ENCODE measurements at places on chromosomes 11 and 22. TPM values are rescaled to one million over a fixed set of nuclear protein-coding genes. Genes with fewer than 3 reads are reported as not detected.

Gene C11orf91
- total RNA-seq: not detected

DNA sequence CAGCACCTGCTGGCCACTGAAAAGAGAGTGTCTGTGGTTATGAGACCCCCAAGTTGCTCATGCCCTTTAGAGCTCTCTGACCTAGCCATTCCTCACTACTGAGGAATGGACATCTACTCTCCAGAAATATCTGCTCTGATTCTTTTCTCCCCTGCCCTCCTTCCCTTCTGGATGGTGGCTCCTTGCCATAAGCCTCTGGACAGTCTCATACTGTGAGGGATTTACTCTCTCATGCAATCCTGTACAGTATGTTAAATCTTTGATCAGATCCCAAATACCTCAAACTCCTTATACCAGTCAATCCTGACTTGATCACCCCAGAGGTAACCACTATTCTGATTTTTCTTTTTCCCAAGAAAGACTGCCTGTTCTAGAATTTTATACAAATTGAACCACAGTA, 80.7 kb downstream of the ARHGAP20 start:
- DNase-seq: no peak

GRCh38 chr22:42500161-42500835, 19.3 kb downstream of the RRP7A start:
- DNase-seq: peak; percentile 96

DNA sequence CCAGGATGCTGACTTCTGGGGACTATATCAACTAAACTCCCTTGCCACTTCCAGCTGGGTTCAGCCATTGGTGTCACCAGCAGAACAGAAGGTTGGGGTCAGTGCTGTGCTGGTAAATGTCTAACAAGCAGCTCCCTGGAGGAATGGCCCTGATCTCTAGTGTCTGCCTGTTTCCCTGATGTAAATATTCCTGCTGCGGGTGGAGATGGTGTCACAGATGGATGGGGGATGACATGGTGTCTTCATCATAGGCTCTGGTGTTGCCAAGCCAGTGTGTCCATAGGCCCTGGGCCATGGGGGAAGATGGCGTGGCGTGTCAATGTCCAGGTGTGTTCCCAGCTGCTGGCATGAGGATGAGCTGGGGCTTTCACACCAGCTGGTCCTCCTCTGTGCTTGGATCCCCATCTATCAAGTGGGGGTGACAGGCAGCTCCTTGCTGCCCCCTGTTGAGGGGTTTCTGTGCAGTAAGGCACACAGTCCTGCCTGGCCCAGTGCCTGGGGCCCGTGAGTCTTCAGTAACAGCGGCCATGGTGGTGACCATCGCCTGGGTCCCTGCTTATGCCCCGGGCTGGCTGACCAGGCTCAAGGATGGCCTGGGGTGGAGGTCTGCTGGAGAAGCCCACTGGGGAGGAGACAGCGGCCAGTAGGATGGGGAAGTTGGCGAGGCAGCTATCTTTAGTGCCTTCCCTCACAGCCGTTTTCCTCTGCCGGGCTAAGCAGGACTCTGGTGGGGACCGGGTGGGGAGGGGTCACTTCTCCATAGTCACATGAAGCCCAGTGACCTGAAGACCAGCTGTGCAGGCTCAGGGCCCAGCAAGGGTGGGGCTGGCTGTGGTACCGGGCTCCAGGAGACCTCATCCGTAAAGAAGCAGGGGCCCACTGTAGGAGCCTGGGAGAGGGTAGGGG, 12.7 kb downstream of the RPL3 start:
- peak; percentile 79 for DNase-seq

DNA sequence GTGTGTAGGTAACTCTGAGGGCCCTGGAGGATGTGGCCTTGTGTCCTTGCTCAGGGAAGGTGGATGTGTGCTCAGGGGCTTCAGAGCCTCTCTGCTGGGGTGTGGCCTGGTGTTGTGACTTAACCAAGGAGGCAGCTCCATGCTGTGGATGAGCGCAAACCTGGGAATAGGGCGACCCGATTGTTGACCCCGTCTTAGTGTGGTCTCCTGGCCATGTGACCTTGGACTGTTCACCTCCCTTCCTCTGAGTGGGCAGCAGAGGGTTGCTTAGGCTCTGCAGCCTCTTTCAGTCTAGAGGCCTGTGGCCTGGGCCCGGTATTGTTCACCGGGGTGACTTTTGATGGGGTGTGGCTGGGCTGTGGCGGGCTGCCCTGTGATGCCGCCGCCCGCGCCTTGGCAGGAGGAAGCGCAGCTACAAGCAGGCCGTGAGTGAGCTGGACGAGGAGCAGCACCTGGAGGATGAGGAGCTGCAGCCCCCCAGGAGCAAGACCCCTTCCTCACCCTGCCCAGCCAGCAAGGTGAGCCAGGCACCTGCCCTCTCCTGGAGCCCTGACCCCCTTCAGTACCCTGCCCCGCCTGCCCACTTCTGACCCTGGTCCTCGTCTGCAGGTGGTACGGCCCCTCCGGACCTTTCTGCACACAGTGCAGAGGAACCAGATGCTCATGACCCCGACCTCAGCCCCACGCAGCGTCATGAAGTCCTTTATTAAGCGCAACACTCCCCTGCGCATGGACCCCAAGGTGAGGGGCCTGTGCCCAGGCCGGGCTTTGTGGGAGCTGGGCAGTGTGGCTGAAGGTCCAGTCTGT, 16.7 kb downstream of the INCENP start:
- DNase-seq: peak; percentile 56

GRCh38 chr11:93905384-93905783, 55.0 kb upstream of the VSTM5 start:
- DNase-seq: no peak

DNA sequence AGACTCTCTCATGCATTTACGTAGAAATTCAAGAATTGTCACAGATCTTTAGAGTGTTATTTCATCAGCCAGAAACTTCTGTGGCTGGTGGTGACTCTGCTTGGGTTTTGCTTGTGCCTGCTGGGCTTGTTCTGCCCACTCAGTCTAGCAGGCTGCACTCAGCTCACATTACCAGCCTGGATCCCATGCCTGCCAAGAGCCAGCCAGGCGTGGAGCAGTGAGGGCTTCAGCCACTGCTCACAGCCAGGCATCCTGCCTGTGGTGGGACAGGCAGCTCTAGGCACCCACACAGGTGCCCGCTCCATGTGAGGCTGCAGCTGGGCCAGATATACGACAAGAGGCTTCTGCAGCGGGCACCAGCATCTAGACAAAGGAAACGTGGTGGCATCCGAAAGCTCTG, 1213.3 kb upstream of the RAG2 start:
- peak; percentile 6 for DNase-seq

Data from right cardiac atrium (tissue), 5 donors.